ENCODE measurements at places on chromosomes 6 and 20. TPM values are rescaled to one million over a fixed set of nuclear protein-coding genes. Genes with fewer than 3 reads are reported as not detected.
A peak's percentile ranks its signal among the peaks of the same experiment; 100 is the strongest.

CTSZ gene
- 157 TPM for total RNA-seq

GRCh38 chr6:121382467-121383121 is 48.3 kb upstream of the TBC1D32 start:
- DNase-seq: no peak

GRCh38 chr6:157768304-157768703 is 54.7 kb upstream of the SNX9 start:
- no peak for DNase-seq

- DNase-seq: no peak
Observed at GRCh38 chr20:8693709-8694108, 375.2 kb upstream of the PLCB4 start.

DNA sequence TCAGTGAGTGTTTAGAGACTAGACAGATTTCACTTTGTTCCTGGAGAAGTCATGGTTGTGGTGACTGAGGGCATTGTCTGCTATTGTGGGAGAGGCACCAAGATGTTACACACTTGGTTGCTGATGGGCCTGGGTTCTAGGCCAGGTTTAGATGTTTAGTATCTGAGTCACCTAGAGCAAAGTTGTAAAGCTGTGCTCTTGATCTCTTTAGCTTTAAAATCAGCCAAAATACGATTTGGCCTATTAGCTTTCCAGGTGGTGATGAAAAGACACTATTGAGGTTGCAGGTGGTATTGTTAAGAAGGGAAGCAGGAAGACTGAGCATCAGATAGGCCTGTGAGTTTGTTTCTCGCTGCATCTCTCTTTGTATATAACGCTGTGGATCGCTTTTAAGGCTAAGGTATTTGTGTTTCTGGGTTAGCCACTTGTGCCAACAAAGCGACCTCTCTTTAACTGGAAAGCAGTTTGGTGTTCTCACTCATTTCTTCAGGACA is 48.6 kb downstream of the FOXO3 start:
- DNase-seq: no peak

NQO2 gene
- total RNA-seq: 37.9 TPM

- DNase-seq: no peak
Observed at GRCh38 chr6:163455552-163455951, 41.0 kb downstream of the QKI start.

GRCh38 chr20:51553897-51554486 is 11.5 kb upstream of the NFATC2 start:
- DNase-seq: no peak

DNA sequence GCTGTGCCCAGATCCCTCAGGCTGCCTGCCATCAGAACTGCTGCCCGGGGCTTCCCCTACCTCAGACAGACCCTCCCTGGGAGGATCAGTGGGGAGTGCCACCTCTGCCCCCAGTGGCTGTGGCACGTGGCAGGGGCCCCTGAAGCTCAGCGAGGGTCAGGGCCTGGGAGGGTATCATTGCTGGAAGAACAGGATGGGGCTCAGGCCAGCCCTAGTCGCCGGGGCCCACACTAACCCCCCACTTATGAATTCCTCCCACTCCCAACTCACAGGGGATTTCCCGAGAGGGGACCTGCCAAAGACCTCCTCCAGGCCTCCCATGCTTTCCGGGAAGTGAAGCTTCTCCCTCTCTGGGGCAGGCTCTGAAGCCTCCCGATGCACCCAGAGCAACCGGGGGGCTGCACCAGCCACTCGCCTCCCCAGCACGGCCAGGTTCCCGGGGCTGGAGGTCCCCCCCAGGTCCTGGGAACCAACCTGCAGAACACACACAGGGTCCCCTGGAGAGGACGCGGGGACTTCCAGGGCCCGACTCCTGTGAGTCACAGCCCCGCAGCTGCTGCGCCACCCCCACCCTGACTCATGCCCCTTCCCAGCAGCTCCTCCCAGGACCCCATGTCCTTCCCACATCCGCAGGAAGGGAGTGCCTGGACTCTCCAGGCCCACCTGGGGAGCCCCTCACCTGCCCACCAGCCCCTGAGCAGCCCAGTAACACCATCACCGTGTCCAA is 2.5 kb downstream of the TNFRSF6B start:
- DNase-seq: peak; percentile 80

SDC4 gene
- total RNA-seq: 100 TPM

GRCh38 chr6:112883095-112883494 is 536.0 kb downstream of the RFPL4B start:
- DNase-seq: no peak

DNA sequence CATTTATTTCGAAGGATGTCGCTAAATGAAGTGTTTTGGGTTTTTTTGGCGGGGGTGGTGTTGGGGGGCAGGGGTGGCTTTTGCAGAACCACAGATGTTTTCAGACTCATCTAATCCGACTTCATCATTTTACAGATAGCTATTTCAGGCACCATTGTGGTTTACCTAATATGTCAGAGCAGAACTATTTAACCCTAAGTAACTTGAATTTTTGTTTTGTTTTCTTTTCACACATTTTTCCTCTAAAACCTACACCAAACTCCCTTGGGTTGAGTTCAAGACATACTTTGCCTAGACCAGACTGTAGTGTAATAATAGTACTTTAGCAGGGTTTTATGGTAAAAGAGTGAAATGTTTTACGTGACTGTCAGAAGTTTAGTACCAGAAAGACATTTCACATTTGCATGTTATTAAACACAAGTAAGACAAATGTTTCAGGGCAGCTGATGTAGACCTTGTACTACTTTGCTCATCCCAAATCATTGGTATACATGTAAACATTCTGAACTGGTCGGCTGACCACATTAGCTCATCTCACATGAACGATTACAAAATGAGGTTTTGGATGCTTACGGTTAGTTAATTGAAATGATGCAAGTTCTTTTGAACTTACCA is 37.7 kb downstream of the MAP3K4 start:
- no peak for DNase-seq

FRK gene
- 2.6 TPM for total RNA-seq
